ENCODE measurements at places on chromosomes 2 and 18.
A peak's percentile ranks its signal among the peaks of the same experiment; 100 is the strongest.

- DNase-seq = no peak
Observed at GRCh38 chr2:1964659-1965058, 220.3 kb upstream of the PXDN start.

DNA sequence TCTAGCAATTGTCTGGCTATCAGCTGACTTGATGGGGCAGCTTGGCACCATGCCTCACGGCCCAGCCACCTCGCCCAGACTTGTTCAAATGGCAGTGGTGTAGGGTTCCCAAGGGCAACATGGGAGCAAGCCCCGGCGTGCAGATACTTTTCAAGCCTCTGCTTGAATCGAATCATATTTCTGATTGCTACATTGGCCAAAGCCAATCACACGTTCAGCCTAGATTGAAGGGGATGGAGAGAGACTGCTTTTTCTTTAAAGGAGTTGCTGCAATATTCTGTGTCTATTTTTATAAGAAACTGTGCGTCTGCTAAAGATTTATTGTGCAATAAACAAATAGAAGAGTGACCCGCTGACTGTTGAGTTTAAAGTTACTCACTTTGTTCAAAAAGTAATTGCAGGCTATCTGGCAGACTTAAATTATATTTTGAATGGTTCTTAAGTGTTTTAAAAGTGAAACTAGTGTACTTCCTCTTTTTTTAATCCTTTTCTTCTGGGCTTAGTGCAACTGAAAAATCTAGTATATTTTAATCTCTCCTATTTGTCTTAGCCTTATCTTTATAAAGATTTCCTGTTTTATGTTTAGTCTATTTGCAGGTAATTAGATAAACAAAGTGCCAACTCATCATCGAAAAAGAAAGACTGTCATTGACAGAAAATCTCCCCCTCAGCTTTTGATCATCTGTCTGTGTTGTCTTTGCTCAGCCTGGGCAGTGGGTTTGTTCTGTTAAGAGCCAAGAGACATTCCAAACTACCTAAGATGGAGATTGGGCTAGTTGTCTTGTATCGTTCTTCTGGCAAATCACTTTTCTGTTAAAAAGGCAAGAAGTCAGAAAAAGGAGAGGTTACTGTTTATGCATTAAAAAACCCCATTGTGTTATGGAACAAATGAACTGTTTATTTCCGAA lies 156.1 kb downstream of the TPGS2 start:
- peak; percentile 99 for DNase-seq

- DNase-seq = no peak
Observed at GRCh38 chr2:205367331-205367935, 314.9 kb upstream of the NRP2 start.

- DNase-seq = no peak
Observed at GRCh38 chr2:28053597-28053996, 163.1 kb downstream of the BABAM2 start.

GRCh38 chr2:459931-460330 lies 172.0 kb upstream of the ALKAL2 start:
- DNase-seq = no peak

DNA sequence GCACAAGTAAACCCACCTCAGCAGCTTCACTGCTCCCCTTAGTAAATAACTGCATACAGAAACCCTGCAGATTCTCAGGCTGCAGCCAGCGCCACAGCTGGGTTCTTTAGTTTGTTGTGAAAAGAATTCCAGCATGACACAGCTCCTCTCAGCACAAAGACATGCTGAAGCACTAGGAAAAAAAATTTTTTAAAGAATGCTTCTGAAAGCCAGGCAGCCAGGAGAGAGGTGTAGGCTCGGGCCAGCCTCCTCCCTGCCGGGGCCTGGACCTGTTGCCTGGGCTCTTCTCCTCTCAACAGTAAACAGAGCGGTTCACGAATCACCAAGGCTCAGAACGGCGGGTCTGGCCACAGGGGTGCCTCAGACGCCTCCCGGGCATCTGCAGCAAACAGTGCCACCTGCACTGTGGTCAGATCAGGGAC lies 95.7 kb upstream of the POU3F3 start:
- no peak for DNase-seq

- DNase-seq = no peak
Observed at GRCh38 chr2:215790523-215791421, 222.6 kb downstream of the MREG start.

GRCh38 chr18:74196220-74197119 lies 48.1 kb downstream of the TIMM21 start:
- peak; percentile 86 for DNase-seq

DNA sequence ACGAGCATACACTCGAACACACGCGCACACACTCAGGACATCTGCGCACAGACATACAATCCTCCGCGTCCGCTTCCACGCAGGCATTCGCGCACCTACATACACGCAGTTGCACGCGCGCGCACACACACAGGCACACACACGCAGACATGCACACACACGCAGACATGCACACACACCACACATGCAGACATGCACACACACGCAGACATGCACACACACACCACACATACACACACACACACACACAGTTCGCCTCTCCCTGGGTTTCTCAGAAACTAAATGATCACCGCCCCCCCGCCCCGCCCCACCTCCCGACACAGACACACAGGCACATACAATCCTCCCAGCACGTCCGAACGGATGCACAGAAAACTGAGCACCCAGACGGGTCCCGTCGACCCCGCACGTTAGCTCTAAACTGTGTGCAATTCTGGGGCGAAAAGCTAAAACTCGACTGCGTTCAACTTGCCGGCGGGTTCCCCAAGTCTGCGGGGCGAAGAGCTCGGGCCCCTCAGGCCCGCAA lies 1.0 kb downstream of the EPHA4 start:
- DNase-seq = no peak

GRCh38 chr2:47379384-47379783 lies 23.6 kb upstream of the MSH2 start:
- DNase-seq = no peak

- no peak for DNase-seq
Observed at GRCh38 chr2:37636381-37637066, 34.9 kb downstream of the CDC42EP3 start.

GRCh38 chr18:9707381-9708056 lies 582 bp upstream of the RAB31 start:
- no peak for DNase-seq

DNA sequence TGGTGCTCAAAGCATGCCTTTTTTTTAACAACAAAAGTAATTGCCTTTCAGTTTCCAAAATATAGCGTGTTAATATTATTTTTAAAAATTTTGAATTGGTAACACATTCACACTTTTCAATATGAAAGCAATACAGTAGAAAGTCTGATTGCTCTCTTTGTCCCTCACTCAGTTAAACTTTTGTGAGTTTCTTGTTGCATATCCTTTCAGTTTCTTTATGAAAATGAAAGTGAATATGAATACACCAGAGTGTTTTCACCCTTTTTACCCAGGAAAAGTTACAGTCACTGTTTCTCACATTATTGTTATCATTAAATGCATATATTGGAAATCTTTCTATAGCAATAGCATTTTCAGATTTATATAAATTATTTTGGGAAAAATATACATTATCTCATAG lies 377.4 kb upstream of the CRIM1 start:
- no peak for DNase-seq

DNA sequence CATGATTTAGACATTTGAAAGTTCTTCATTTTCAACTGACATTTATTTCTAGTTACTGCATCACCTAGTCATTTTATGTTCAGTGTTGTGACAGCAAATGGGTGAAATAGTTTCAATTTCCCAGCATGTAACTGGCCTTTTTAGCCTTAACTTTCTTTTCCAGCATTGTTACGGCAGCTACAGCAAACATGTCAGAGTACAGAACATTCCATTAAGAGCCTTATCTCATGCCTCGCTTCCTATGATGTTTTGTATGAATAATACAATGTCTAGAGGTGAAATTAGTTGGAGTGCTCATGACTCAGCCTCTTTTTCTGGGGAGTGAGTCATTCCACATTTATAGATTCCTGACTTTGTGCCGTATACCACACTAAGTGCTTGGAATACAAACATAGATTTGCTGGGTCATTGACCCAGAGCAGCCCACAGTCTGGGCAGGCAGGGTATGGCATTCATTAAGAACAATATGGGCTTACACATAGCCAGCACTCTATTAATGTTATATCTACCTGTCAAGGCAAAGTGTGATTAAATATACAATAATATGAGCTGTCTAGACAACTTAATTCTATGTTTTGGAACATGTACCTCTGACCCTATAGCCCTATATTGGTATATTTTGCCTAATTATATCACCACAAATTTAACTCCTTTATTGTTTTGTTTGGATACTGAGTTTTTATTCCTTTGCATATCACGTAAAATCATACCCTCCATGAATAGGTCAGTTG lies 72.2 kb downstream of the MAP2 start:
- peak; percentile 33 for DNase-seq

- no peak for DNase-seq
Observed at GRCh38 chr2:120293096-120294007, 40.7 kb downstream of the RALB start.

GRCh38 chr2:120452945-120453634 lies 107.2 kb downstream of the INHBB start:
- no peak for DNase-seq

- no peak for DNase-seq
Observed at GRCh38 chr2:217992061-217992460, 10.7 kb downstream of the TNS1 start.

DNA sequence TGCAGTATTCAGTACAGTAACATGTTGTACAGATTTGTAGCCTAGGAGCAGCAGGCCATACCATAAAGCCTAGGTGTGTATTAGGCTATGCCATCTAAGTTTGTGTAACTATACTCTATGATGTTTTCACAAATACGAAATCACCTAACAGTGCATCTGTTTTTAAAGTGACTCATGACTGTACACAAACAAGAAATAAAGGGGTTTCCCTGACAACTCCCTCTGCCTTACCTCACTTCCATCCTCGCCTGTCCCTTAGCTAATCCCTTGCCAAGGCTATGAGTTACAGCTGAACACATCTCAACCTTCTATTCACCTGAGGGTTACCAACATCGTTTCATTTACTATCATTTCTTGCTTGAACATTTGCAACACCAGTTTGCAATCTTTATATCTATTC lies 78.6 kb upstream of the RPRM start:
- DNase-seq = no peak

- DNase-seq = no peak
Observed at GRCh38 chr2:85987266-85988174, 98.7 kb upstream of the ST3GAL5 start.

DNA sequence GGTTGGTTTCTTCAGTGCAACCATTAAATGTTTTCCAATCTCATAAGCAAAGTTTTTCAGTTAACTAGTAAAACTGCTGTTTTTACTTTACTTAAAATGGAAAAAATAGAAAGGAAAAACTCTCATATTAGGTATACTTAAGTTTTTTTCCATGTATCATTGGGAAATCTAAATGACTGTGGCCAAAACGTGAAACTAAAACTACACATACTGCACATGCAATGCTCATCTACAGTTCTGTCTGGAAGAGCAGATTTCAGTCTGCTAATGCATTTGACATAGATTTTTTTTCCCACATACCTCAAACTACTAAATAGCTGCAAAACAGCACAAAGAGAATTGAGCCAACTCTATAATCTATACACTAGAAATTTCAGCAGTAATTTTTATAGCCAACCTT lies 62.6 kb downstream of the COL5A2 start:
- no peak for DNase-seq

- DNase-seq = no peak
Observed at GRCh38 chr2:144460727-144461307, 59.1 kb downstream of the ZEB2 start.

GRCh38 chr18:54717673-54718407 lies 110.4 kb upstream of the RAB27B start:
- DNase-seq = peak; percentile 19

- no peak for DNase-seq
Observed at GRCh38 chr2:174546519-174547506, 50.8 kb downstream of the WIPF1 start.

DNA sequence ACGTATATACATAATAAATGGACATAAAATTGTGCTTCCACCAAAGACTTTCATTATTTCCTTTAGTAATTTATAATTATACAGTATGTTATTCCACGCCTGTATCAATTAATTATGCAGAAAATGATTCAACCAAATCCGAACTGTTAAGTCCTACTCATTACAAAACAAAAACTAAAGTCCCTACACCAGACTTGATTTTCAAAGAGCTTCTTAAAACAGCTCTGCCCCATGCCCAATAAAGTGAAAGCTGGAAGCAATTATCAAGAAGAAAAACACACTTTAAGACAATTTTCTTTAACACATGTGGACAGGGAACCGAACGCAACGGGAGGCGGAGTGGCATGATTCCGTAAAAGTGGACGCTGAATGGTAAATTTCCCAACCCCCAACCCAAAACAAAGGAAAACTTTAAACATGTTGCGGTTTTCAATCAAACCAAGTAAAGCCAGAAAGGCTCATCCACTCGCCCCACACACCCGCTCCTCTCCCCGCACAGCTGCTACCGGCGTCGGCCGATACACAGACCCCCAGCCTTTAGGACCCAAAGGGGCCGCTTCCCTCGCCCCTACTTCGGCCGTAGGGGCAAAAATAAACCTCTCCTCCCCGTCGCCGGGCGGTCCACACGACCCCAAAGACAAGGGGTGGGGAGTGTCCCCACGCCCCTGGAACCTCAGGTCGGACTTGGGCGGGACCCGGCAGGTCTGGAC lies 705 bp downstream of the YES1 start:
- DNase-seq = no peak

DNA sequence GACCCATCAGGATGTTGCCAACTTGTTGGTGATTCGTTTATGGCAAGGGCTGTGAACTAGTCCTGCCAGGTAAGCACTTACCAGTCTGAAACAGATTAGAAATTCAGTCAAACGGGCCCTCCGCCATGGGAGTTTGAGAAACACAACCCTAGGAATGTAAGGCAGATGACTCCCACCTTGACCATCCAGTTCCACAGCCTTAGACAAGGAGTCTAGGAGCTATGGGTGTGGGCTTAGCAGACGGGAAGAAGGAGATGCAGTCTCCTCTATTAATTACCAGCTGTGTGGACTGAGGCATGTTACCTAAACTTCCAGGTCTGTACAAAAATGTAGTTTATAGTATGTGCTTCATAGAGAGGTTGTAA lies 319.4 kb upstream of the NCKAP5 start:
- no peak for DNase-seq

- no peak for DNase-seq
Observed at GRCh38 chr2:172953970-172954852, 121.4 kb upstream of the MAP3K20 start.

GRCh38 chr2:230998882-230999281 lies 3.0 kb downstream of the SPATA3 start:
- no peak for DNase-seq

GRCh38 chr2:203905656-203906055 lies 30.9 kb upstream of the ICOS start:
- no peak for DNase-seq

- no peak for DNase-seq
Observed at GRCh38 chr18:64405161-64405560, 256.3 kb upstream of the LINC00305 start.

GRCh38 chr18:28412521-28412920 lies 235.6 kb upstream of the CDH2 start:
- no peak for DNase-seq

DNA sequence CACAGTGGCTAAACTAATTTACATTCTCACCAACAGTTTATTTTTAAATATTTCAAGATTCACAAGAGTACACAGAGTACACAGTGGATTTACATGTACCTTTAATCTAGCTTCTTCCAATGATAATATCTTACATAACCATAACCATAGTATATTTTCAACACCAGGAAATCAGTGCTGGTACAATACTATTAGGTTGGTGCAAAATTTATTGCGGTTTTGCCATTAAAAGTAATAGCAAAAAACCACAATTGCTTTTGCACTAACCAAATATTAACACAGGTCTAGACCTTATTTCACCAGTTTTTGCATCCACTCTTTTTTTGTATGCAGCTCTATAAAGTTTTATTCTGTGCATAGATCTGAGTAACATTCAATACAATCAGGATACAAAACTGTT lies 163.0 kb downstream of the SCG2 start:
- DNase-seq = no peak

- DNase-seq = no peak
Observed at GRCh38 chr2:235727174-235727573, 233.3 kb downstream of the AGAP1 start.
